GM19239 (cell line): ENCODE measurements at places on chromosomes 11 and 22.

DNA sequence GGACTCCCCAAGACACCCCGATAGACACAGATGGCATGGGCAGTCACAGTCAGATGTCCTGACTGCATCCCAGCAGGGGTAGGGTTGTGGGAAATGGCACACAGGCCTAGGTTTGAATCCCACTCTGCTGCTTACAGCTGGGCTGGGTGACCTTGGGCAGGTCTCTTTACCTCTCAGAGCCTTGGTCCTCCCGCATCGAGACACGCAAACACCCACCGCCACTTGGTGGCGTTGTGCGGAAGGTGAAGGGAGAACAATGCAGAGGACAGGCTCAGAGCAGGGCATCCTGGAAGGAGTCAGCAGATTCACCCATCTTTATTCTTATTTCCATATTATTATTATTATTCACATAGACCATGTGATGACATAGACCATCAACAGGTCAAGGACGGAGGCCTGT is 140.5 kb downstream of the MIAT start:
- DNase-seq = no peak

GRCh38 chr22:49935561-49935960 is 17.1 kb downstream of the CRELD2 start:
- DNase-seq = no peak

DNA sequence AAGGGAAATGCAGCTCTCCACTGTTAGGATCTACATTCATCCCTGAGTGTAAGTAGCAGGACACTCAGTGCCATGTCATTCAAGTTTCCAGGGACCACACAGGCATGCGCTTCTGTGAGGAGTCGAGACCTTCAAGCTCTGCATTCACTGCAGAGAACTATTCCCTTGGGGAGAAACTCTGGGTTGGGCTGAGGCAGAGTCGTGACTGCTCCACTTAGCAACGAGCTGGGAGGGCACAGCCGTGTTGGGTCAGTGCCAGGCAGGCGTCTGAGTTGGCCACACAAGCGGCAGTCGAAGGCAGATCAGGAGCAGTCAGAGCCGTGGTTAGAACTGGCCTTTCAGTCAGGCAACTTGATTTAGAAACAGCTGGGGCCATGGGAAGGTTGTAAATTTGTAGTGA is 14.7 kb downstream of the MPEG1 start:
- no peak for DNase-seq

- no peak for DNase-seq
Observed at GRCh38 chr22:40399621-40400020, 29.2 kb downstream of the SGSM3 start.

GRCh38 chr11:3903207-3903896 is 47.9 kb downstream of the STIM1 start:
- DNase-seq = no peak

DNA sequence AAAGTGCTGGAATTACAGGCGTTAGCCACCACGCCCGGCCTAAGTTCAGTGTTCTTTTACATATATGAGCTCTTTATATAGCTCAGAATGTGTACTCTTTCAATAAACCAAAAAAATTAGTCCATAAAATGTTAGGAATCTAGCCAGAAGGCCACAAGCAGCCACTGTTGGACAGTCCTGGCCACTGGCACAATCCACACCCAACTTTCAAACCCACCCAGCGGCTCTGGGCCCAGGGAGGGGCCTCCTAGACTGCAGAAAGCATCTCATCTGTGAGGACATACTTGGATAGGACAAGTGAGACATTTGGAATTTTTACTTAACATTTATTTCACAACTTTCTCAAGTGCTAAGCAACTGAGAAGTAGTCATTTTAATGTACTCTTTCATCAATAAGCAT is 6.4 kb downstream of the PACSIN2 start:
- DNase-seq = no peak

GRCh38 chr11:131823772-131824171 is 453.4 kb downstream of the NTM start:
- no peak for DNase-seq

DNA sequence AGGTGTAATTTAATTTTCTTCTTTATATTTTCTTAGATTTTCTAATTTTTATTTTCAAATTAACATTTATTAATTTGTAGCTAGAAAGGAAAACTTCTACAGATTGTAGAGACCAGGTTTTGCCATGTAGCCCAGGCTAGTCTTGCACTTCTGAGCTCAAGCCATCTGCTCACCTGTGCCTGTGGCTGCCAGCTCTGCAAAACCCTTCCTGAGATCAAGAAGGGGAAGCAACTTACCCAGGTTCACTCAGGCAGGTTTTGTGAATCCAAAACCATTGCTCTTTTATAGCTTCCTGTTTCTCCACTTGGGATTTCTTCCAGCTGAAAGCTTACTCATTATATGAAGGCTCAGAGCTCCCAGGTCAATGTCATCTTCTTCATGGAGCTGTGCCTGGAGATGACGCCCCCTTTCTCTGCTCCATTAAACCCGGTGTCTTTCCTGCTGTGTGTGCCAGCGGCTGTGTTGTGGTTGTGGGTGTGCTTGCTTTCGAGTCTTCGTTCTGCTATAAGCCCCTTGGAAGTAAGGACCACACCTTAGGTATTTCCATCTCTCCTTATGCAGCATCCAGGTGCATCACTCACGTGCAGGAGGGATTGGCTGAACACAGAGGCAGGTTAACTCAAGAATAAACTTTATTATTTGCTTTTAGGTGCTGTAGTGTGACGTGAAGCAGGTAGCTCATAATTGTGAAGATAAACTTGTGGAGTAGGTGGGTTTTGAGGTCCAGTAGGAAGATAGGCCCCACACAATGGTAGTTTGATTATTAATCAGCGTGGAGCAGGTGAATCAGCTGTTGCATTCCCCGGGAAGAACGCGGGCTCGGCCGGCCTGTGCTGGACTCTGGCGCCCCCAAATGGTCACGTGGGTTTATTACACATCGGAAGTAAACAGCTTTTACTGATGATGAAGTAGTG is 42.2 kb upstream of the INCENP start:
- peak; percentile 37 for DNase-seq

DNA sequence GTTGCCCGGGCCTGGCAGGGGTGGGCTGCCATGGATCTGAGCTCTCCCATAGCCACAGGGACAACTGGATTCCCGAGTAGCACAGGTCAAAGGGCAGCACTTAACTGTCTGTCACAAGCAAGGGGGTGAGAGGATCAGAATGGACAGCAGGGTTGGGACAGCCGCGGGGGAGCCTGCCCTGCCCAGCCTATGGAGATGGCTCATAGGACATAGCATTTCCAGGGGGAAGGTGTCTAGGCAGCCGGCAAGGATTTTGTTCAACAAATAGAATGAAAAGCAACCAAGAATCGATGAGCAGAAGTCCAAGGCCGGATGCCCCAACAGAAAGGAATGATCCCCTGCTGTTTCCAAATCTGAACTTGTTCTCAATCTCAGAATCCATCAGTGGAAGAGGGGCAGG is 92.9 kb downstream of the RPS6KA4 start:
- no peak for DNase-seq

DNA sequence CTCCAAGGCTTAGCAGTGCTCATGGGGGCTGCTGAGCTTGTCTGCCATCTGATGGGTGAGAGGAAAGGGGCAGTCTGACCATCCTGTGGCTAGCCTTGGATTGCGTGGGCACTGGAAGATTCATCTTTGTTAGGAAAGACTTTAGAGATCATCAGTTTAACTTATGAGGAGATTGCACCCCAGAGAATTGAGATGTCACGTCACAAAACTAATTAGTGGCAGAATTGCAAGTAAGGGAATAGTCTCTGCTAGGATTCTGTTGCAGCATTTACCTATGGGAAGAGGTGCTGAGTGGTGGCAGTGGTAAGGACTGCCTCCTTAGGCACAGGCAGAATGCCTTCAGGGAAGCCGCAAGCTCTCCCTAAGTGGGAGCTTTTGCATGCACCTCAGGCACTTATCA is 42.8 kb upstream of the HSPA8 start:
- DNase-seq = no peak

- DNase-seq = no peak
Observed at GRCh38 chr11:75896843-75897419, 81.9 kb downstream of the UVRAG start.

DNA sequence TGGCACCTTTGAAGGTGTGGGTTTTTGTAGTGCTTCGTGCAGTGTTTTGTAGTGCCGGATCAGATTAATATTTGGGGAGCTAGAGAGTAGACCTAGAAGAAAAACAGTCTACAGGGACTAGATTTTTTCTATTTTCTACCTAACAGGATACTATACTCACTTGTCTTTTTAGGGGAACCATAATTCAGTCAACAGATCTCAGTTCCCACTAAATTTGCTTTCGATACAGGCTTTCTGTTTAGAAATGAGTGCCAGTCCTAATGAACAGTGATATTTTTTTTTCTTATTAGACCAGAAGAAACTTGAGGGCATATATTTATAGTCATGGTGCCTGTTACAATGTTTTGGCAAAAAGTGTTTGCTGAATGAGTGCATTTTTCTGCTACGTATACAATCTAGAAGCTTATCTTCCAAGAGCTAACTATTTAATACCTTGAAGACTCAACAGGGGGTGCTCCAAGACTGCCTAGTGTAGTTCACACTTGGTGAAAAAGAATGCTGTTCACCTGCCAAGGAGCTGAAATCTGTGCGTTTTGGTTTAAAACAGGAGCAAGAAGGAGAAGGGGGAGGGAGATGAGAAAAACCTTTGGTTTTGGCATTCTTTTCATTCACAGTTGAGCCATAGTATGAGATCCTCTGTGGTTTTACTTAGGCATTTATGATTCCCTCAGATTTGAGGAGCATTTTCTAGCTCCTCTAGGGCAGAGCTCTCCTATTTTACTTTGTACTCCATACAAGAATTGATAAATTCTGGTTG is 44.9 kb upstream of the VSTM5 start:
- DNase-seq = no peak

- DNase-seq = no peak
Observed at GRCh38 chr11:3134651-3135480, 30.2 kb downstream of the OSBPL5 start.

DNA sequence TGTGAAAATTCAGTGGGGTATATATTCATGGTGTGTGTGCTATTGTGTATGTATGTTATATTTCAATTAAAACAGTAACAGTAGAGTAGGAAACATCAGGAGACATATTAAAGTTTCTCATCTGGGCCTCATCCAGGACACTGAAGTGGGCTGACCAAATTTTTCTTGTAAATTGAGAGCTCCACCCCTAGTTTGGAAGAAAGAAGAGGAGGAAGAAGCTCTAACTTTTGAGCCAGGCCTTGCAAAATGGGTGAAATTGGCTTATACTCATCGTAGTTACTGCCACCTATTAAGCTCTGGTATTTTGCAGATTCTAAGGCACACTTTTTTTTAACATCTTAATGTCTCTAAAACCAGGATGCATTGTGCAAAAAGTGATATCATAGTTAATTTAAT is 33.7 kb downstream of the TSPAN18 start:
- no peak for DNase-seq

GRCh38 chr22:41425660-41426365 is 20.8 kb downstream of the TOB2 start:
- DNase-seq = no peak

- no peak for DNase-seq
Observed at GRCh38 chr11:35735903-35736302, 73.3 kb downstream of the TRIM44 start.
